ENCODE measurements at places on chromosomes 6 and 20.
A peak's percentile ranks its signal among the peaks of the same experiment; 100 is the strongest.

DNA sequence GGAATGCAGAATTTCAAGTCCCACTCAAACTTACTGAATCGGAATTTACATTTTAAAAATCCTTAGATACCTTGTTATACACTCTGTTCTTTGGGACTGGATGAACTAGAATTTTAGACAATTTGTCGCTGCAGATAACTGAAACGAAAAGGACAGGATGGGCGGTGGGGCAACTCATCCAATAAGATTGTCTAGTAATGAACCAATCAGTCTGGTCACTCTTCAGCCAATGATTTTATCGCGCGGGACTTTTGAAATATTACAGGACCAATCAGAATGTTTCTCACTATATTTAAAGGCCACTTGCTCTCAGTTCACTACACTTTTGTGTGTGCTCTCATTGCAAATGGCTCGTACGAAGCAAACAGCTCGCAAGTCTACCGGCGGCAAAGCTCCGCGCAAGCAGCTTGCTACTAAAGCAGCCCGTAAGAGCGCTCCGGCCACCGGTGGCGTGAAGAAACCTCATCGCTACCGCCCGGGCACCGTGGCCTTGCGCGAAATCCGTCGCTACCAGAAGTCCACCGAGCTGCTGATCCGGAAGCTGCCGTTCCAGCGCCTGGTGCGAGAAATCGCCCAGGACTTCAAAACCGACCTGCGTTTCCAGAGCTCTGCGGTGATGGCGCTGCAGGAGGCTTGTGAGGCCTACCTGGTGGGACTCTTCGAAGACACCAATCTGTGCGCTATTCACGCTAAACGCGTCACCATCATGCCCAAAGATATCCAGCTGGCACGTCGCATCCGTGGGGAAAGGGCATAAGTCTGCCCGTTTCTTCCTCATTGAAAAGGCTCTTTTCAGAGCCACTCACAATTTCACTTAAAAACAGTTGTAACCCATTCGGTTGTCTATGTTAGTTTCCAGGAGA, 41.9 kb upstream of the HFE start:
- peak; percentile 66 for DNase-seq

DNA sequence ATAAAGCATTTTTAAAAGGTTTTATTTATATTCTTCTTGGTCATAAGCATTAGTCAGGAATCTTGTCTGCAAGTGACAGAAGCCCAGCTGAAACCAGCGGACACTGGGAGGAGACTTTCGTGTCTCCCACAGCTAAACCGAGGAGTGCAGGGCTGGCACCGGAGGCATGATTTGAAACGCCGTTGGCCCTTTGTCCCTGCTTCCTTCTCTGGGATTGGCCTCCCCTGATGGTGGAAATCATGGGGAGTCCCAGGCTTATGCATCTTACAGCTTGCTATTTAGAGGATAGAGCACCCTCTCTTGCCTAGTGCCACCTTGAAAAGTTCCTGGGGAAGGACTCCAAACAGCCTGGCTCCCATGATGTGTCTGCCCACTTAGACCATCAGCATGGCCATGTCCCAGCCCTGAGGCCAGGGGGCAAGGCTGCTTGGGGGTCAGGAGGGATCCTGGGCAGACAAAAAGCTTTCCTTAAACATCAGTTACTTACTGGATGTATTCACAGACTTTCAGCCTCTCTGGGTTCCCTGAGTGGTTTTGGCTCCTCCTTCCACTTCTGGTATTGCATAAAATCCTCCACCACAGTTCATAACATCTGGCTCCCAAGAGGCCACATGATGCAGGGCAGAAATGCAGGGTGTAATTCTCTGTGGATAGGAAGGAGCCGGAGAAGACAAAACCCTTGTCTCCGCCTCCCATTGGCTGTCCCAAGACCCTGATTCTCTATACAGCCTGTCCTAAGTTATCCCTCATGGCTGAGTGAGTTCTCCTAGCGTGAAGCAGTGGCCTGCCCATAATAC, 49.3 kb upstream of the INSM1 start:
- no peak for DNase-seq

DNA sequence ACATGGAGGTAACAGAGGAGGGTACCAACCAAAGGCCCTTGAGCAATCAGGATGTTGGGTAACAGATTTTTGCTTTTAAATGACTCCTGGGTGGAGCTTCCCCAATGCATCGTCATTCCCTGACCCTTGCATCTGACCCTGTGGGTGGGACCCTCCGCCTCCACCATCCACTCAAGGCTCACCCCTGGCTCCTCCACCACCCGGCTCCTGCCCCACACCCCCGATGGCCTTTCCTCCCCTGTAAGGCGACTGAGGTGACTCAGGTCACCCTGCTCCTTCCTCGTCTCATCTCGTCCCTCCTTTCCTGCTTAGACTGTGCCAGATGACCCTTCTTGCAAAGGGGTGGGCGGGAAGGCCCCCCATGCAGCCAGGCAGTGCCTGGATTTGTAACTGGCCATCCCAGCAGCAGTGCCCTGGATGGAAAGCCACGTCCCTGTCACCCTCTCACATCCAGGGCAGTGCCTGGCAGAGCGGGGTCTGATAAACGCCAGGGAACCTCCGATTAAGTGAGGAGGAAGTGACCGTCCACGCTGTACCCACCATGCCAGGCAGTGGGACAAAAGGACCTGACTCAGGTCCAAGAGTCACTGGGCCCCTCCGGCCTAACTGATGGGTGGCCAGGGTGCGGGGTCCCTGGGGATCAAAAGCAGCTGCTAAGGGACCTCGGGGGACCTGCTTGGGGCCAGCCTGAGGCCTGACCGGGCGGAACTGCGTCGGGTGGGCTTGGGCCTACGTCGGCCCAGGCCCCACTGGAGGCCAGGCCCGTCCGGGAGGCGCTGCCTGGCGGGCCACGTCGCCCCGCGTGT, 624 bp upstream of the NPEPL1 start:
- DNase-seq: no peak

- no peak for DNase-seq
These were observed 3.8 kb downstream of the MEP1A start for GRCh38 chr6:46796848-46797580.

DNA sequence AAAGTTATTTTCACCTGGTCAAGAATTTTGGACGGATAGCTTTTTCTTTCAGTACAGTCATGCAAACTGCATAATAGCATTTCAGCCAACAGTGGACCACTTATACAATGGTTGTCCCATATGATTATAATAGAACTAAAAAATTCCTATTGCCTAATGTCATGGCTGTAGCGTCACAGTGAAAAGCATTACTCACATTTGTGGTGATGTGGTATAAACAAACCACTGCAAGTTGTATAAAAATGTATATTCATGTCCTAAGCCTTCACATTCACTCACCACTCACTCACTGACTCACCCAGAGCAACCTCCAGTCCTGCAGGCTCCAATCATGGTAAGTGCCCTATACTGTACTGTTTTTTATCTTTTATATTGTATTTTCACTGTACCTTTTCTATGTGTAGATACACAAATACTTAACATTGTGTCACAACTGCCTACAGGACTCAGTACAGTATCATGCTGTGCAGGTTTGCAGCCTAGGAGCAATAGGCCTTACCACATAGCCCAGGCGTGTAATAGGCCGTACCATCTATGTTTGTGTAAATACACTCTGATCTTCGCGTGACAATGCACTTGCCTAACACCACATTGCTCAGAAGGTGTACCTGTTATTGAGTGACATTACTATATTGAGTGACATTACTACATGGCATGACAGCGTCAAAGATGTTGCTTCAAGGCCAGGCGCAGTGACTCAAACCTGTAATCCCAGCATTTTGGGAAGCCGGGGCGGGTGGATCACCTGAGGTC, 17.9 kb downstream of the ABHD12 start:
- no peak for DNase-seq

DNA sequence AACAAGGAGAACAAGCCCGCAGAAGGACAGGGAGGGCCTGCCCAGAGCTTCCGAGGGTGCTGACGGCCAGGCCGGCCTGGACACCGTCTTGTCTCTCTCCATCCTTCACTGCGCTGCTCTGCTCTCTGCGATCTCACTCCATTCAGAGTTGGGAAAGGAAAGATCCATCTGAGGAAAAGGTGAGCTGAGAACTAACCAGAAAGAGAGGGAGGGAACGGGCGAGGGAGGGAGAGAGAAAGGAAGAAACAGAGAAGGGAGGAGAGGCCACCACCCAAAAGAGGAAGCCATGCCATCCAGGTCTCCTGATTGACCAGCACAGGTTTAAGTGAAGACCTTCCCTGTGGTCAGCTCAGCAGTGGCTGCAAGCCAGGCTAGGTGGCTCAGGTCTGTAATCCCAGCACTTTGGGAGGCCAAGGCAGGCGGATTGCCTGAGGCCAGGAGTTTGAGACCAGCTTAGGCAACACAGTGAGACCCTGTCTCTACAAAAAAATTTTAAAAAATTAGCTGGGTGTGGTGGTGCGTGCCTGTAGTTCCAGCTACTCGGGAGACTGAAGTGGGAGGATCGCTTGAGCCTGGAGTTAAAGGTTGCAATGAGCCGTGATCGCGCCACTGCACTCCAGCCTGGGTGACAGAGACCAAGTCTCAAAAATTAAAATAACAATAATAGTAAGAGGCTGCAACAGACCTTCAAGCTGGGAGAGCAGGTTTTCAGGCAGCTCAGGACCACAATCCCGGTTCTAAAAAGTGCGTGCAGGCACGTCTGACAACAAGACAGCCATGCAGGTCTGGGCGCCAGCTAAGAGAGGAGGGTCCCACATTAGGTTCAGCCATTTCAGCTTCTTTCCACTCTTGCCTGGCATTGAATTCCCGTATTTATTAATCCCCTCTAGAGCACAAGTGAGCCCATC, 34.2 kb upstream of the DLGAP4 start:
- no peak for DNase-seq

GRCh38 chr6:136764517-136764993, 27.7 kb downstream of the MAP3K5 start:
- no peak for DNase-seq

DNA sequence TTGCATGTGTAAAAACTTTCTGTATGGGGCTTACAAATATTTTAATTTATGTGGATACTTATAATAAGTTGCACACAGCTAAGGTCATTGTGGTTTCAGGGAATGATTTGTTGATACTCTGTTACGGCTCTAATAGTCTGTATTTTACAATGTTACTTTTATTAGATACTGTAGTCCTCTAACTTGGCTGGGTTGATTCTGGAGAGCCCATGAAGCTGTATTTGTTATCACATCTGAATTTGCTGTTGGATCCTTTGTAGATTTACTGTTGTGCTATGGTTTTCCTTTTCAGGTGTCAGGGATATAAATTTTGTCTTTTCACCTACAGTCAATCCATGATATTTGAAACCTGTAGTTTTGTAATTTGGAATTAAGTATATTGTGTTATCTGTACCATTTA, 161.0 kb downstream of the ARID1B start:
- no peak for DNase-seq
